CD8-positive, alpha-beta T cell (primary cell): ENCODE measurements at places on chromosomes 1 and 21.

- no peak for DNase-seq
Measured at GRCh38 chr1:156532374-156532773, 31.8 kb upstream of the MEF2D start.

- no peak for DNase-seq
Measured at GRCh38 chr1:50783286-50783685, 176.8 kb downstream of the FAF1 start.

DNA sequence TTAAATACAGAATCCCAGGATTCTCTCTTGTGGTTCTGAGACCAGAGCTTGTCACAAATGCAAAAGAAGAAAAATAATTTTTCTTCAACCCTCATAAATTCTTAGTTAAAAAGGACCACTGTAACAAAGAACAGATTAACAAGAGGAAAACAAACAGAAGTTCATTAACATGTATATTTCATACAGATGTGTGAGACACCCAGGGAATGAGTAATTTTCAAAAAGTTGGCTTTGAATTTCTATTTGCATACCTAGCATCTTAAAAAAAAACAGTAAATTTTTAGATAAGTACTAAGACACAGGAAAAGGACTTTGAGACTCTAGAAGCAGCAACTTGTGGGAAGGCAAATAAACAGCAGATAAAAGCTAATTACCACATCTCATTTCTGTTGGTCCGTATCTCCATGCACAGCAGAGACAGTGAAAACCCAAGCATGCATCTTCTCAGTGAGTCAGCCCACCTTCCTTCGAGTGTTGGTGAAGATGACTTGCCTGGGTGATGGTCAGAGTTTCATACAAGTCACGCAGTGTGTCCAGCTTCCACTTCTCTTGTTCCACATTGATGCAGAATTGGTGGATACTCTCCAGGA lies 399.9 kb upstream of the ADAMTS5 start:
- no peak for DNase-seq

- DNase-seq, result no peak
Measured at GRCh38 chr1:35264871-35265270, 3.6 kb upstream of the ZMYM4 start.

GRCh38 chr1:161330346-161330745 lies 16.2 kb downstream of the SDHC start:
- no peak for DNase-seq

GRCh38 chr1:182995894-182996293 lies 27.3 kb upstream of the LAMC1 start:
- DNase-seq, result no peak

DNA sequence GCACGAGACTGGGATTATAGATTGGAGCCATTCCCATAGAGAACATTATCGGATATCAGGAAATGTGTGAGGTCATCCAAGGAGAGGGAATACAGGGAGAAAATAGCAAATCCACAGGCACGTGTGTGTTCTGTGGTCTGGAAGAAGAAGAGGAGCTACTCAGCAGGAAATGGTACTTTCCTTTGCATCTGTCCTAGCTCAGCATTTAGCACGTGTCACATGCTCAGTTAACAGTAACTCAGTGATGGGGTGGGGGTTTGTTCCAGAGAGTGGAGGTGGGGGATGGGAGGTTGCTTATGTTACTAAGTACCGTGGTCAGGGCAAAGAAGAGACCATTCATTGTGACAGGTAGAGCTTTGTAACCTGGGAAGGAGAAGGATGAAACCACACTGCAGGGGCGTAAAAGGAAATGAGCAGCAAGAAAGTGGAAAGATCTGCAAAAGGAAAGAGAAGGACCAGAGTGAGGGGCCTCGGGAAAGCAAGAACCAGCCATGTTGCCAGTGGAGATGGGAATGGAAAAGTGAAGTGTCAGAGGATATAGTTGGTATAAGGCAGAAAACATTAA lies 100.4 kb downstream of the ATP5PO start:
- no peak for DNase-seq

DNA sequence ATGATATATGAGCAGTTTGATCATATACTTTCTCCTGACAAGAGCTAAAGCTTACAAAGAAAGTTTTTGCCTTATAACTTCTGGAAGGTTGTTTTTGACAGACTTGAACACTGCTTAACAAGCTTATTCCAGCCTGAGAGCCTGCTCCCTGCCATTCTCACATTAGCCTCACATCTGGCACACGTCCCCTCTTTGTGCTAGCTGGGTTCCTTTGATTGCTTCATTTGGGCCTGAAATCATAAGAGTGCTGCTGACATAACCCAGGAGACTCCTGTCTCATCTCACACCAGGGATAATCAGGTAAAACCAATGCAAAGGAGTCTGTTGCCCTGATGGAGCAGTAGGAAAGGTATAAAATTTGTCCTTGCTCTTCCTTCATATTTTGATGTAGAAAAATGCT lies 1411.7 kb upstream of the B3GALT2 start:
- no peak for DNase-seq

DNA sequence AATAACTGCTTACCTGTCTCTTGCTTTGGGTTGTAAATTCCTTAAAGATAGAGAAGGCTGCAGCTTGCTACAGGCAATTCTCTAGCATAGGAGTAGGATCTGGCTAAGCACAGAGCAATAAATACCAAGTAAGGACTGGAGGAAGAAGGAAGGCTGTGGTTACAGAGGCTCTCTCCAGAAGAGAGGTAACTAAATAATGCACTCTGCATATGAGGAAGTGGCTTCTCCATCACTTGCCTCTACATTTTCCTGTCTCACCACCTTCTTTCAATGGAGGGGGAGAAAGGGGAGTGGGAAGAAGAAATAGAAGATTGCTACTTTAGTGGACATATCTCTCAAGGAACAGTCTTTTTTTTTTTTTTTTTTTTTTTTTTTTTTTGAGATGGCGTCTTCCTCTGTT lies 60.9 kb upstream of the LAX1 start:
- DNase-seq, result no peak

DNA sequence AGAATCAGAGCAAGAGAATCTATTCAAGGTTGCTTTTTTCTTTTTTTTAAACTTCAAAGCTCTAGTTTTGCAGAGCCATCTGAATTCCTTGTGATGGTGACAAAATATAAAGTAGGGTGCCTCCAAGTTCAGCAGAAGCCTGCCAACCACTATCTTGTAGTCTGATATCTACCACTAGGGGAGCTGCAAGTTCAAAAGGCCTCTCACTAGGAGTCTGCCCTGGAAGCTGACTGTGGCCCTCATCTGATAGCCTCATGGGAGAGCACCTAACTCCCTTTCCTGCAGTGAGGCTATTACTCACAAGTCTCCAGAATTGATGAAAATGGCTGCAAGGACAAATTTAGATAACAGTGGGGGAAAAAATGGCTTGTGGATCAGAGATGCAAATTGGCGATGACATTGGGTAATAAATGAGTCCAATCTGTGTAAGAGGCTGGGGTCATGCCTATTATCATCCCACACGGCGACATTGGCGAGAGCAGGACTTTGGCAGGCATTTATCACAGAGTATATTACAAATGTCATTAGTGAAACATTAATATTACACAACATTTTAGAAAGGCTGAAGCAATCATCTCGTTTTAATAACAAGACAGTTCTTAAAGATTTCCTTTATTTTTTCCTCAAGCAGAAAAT lies 10.7 kb upstream of the ZP4 start:
- DNase-seq, result no peak

GRCh38 chr1:206555473-206555935 lies 48.2 kb downstream of the RASSF5 start:
- no peak for DNase-seq

DNA sequence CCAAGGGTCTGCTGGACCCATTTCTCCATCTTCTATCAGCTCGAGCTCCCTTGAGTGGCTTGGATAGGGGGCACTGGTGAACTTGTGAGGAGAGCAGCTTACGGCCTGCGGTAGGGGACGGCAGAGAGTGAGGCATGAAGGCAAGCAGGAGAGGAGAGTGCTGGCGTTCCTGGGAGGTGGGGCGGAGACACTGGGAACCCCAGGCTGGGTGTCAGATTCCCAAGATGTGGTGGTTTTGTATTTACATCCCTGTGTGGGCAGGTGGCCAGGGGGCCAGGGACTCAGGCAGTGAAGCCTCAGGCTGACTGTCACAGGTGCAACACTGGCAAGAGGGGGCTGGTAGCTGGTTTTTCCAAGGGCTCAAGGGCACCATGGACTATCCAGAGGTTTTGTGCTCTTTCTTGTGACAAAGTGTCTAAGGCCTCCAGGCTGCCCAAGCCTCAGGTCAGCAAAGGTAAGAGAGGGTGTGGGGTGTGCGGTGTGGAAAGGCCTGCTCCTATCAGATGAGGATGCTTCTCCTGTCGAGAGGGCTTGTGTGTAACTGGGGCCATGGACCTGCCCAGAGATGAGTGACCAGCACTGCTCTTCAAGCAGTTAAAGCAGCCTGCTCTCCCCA lies 45.1 kb upstream of the ROR1 start:
- DNase-seq, result no peak

GRCh38 chr1:198656500-198656932 lies 17.7 kb downstream of the PTPRC start:
- peak; percentile 52 for DNase-seq

DNA sequence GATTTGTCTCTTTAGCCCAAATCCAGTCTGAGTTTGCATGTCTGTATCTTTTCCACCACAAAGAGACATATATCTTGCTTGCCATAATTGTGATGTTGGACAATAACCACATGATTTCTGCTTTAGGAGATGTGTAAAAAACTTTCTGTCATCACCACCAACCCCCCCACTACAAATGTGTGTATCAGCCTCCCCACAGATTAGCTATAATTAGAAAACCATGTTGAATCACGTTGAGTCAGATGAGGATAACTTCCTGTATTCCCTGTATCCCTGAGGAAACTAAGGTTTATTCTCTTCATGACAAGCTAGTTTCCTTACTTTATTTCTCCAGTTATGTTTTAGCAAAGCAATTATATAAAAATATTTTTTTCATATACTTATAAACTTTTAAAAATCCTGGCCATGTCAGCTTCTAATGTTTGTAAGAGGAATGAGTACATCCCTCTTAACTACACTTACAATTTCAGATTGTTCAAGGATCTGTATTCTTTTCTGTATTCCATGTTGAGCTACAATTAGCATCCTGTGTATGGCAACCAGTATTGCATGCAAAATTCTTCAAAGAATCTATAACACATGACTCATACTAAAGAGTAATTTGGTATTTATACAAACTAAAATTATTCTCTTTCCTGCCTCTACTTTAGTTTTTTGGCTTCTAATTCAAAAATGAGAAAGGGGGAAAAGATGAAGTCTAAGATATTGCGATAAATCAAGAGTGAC lies 143.0 kb downstream of the FMN2 start:
- no peak for DNase-seq
